ENCODE measurements at places on chromosomes 3 and 15.

GRCh38 chr3:193914602-193915001, 221.3 kb upstream of the HES1 start:
- DNase-seq: no peak

- no peak for DNase-seq
Observed at GRCh38 chr3:1019157-1019556, 73.7 kb upstream of the CNTN6 start.

- DNase-seq: no peak
Observed at GRCh38 chr3:160253298-160253697, 28.1 kb downstream of the C3orf80 start.

- no peak for DNase-seq
Observed at GRCh38 chr3:110583373-110583935, 488.2 kb upstream of the NECTIN3 start.

DNA sequence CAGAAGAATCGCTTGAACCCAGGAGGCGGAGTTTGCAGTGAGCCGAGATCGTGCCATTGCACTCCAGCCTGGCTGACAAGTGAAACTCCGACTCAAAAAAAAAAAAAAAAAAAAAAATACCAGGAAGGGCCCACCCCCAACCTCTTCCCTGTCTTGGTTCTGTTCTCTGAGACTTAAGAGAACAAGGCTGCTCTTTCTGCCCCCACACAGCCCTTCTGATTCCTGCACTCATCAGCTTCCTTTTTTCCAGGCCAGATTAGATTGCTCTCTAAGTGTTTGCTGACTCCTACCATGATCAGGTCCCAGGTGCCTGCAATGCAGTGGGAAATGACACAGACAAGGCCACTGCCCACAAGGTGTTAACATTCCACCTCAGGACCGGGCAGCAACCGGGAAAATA, 13.0 kb downstream of the TMEM44 start:
- no peak for DNase-seq

GRCh38 chr3:54042259-54042823, 80.0 kb upstream of the CACNA2D3 start:
- DNase-seq: no peak

DNA sequence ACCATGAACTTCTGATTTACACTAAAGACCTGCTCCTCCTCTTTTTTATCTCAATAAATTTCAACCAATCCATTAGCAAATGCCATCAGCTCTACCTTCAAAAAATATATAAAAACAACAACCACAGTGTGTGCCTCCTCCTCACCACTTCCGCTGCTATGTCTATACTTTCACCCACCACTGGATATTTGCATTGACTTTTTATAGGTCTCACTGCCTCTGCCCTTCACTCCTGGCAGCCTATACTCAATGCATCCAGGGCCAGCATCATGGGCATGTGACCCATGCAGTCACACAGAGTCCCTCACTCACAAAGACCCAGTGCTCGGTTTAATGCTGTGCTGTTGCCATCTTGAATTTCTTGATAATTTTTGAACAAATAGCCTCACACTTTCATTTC, 53.5 kb upstream of the CCDC54 start:
- no peak for DNase-seq

GRCh38 chr3:99413504-99413903, 224.9 kb upstream of the COL8A1 start:
- DNase-seq: no peak

- no peak for DNase-seq
Observed at GRCh38 chr15:58698887-58699641, 50.4 kb downstream of the ADAM10 start.

DNA sequence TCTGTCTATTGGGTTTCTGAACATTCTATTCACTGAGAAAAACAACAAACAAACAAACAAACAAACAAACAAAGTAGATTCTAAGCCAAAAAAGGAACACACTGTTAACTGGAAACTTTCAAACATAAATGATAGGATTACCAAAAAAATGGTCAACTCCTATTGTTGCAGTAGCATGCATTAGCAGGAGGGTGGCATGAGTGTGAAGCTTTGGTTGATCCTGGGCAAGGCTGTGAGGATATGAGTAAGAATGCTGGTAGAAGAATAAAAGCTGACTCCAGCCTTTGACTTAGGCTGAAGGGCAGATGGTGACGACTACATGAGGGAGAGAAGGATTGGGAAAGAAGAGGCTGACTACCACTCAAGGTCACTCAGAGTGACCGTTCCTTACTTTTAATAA, 810.3 kb downstream of the VGLL3 start:
- DNase-seq: no peak

- DNase-seq: no peak
Observed at GRCh38 chr3:194177141-194177540, 41.2 kb downstream of the HES1 start.

GRCh38 chr15:41847981-41848380, 9.3 kb downstream of the PLA2G4B start:
- DNase-seq: no peak

- no peak for DNase-seq
Observed at GRCh38 chr3:173762501-173762900, 365.0 kb downstream of the NLGN1 start.

DNA sequence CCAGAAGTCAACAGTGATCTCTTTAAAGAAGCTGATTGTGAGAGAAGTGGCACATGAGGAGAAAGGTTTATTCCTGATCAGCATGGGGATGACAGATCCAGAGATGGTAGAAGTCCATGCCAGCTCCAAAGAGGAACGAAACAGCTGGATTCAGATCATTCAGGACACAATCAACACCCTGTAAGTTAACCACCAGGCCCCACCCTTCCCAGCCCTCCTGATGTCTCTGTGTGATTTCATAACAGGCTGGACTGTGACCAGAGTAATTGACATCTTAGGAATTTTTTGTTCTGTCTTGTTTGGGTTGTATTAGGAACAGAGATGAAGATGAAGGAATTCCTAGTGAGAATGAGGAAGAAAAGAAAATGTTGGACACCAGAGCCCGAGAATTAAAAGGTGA, 67.7 kb downstream of the KLHL25 start:
- DNase-seq: no peak

GRCh38 chr3:23740517-23740965, 65.2 kb upstream of the UBE2E1 start:
- DNase-seq: peak; percentile 67

DNA sequence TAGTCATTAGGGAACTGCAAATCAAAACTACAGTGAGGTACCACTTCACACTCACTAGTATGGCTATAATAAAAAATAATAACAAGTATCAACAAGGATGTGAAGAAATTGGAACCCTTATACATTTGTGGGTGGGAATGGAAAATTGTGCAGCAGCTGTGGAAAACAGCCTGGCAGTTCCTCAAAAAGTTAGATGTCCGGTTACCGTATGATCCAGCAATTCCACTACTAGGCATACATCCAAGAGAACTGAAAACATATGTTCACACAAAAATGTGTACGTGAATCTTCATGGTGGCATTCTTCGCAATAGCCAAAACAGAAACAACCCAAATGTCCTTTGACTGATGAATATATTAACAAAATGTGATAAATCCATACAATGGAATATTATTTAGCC, 187.9 kb upstream of the LYSMD4 start:
- DNase-seq: no peak

GRCh38 chr15:52529341-52529924, 753 bp upstream of the MYO5A start:
- DNase-seq: peak; percentile 18

DNA sequence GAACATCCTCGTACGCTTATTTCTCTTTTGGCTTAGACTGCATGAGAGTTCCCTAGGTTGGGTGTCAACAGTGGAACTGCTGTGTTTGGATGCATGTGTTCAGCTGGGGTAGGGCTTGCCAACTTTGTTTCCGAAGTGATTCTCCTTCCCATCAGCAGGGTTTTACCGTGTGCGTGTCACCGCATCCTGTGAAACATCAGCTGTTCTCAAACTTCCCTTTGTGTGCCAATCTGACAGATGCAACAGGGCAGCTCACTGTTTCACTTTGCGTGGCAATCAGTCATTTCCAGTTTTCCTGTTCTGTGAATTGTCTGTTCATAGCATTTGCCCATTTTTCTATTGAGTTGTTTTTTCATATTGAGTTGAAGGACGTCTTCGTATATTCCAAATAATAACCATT, 218.8 kb downstream of the VPS13C start:
- DNase-seq: no peak

- no peak for DNase-seq
Observed at GRCh38 chr3:148073721-148074456, 623.8 kb upstream of the AGTR1 start.

DNA sequence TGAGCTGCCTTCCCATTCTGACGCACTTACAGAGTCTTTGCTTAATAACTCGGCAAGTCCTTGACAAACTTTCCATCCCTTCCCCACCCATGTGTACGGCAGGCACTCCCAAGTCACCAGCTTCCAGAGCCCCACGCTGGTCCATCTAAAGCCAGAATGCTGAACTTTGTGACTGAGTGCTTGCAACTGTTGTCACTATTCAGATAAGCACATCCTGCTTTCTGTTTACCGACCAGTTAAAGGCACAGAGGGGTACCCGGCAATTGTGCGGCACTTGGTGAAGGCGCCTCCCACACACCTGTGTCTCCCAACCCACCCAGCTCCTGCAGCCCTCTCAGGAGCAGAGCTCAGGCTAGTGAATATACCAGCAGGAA, 430.6 kb downstream of the FOXP1 start:
- DNase-seq: no peak

DNA sequence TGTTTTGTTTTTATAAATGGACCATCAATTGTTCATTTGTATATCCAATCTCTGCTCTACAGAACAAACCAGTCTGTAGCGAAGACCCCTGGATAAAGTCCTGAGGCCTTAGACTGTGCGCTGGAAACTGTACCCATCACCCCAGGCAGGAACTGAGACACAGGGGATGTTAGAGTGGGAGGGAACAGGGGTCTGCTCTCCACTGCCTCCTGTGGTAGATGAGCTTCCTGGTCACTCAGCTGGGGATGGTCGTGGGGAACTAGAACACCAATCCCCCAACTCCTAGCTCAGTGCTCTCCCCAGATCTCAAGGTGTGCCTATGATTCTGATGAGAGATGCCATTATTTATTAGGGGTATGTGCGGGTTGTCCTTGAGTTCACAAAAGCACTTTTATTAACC, 340.2 kb upstream of the IGF1R start:
- DNase-seq: no peak

- no peak for DNase-seq
Observed at GRCh38 chr3:17307482-17307881, 422.7 kb downstream of the PLCL2 start.

- DNase-seq: peak; percentile 99
Observed at GRCh38 chr3:44120721-44121582, 120.7 kb upstream of the TOPAZ1 start.

- DNase-seq: no peak
Observed at GRCh38 chr15:98560338-98560737, 88.0 kb upstream of the IGF1R start.

GRCh38 chr3:97257942-97258697, 443.7 kb downstream of the EPHA6 start:
- DNase-seq: no peak

DNA sequence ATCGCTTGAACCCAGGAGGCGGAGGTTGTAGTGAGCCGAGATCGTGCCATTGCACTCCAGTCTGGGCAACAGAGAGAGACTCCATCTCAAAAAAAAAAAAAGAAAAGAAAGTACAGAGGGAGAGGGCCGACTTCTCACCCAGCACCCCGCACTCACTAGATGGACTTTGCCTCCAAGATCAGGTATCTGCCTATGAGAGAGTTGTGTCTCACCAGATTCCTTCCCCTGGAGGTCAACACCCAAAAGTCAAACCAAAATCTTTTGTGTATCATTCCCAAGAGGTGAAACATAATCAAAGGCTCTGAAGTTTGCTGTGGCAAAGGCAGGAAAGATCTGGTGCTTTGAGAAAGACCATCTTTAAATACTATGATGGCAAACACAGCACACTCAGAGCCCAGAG, 51.2 kb downstream of the HMCES start:
- DNase-seq: no peak

- DNase-seq: no peak
Observed at GRCh38 chr3:64644483-64644882, 43.3 kb downstream of the ADAMTS9 start.

DNA sequence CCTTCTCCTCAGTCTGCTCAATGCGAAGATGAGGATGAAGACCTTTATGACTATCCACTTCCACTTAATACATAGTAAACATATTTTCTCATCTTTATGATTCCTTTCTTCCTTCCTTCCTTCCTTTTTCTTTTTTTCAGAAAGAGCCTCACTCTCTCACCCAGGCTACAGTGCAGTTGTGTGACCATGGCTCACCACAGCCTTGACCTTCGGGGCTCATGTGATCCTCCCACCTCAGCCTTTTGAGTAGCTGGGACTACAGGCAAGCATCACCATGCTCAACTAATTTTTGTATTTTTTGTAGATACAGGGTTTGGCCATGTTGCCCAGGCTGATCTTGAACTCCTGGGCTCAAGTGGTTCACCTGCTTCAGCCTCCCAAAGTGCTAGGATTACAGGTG, 52.0 kb upstream of the RAP2B start:
- DNase-seq: no peak

DNA sequence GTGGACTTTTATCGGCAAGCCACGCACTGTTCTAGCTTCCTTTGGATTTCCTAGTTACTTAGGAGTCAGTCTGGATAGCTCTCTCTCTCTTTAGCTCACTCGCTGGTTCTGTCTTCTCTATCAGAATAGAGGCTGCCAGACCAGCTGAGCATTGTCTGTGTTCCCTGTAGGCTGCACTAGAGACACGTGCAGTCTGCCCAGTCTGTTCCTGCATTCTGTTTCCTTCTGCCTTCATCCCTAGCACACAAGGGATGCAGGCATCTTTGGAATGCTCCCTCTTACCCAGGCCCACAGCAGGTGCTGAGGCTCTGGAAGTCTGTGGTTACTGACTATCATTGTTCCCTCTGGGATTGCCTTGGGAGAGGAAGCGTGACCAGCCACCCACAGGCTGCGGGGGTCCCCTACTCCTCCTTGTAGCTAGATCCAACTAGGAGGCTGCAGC, 322.8 kb downstream of the ZNF621 start:
- DNase-seq: no peak

GRCh38 chr15:92383519-92384324, 10.0 kb upstream of the ST8SIA2 start:
- no peak for DNase-seq

DNA sequence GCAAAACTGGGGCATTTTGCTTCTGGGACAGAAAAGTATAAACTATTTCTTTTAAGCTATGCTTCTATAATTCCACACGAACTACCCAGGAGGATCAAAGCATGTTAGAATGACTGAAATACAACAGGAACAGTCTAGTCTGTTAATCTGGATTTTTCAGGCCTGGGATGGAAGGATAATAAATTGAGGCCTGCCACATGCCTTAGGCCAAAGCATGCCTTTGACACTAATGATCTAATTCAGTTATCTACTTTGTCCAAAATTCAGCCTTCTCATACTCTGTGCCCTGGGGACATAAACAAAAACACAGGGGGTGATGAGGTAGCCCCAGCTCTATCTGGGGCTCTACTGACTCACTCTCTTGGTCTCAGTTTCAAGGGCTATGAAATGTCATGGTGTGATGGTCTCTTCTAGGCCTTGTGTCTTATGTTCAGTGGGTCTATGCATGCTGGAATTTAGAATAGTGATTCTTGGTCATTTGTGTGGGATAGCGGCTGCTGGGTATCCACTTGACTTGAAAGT, 32.5 kb downstream of the GAP43 start:
- no peak for DNase-seq

GRCh38 chr15:38611228-38611627, 46.6 kb upstream of the RASGRP1 start:
- DNase-seq: no peak

Data from thyroid gland (tissue), 4 donors.